Activated T-helper 17 cell treated with anti-CD3 and anti-CD28 coated beads, Interleukin-2, amount 50 U/mL, for 72 hours (primary cell): ENCODE measurements at places on chromosomes 5 and 9.

DNA sequence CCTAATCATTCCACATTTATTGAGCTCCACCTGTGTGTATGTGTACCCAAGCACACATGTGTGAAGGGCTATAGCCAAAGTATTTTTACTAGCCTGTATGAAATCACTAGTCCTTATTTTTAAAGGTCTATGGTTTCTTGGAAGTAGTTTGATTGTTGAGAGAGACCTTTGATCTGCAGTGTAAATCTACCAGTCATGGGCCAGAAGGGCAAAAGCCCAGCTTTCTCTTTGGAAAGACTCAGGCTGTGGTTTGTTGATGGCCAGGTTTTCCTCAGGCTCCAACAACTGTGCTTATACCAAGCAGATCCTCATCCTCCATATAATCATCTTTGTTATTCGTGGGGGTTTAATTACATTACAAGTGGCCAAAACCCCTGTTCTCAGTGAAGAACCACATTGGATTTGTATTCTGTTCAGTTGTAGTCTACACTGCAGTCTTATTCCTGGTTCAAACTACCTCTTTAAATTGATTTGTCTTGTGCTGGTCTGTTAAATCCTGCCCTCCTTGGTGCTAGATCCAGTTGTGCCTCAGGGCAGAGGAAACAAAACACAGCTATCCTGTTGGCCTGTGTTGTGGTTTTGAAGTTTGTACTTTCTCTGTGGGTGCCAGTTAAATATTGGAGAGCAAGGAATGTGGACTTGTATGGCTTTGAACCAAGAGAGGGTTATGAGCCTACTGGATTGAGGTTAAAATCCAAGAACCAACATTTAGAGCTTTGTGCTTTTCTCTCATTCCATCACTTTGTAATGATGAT, 13.3 kb downstream of the CDC26 start:
- H3K4me3 ChIP-seq: no peak overlapping the region
- H3K36me3 ChIP-seq: peaks cover 53% of the 10 kb centered on the region
- no peaks in the 10 kb centered on the region for H3K27me3 ChIP-seq

DNA sequence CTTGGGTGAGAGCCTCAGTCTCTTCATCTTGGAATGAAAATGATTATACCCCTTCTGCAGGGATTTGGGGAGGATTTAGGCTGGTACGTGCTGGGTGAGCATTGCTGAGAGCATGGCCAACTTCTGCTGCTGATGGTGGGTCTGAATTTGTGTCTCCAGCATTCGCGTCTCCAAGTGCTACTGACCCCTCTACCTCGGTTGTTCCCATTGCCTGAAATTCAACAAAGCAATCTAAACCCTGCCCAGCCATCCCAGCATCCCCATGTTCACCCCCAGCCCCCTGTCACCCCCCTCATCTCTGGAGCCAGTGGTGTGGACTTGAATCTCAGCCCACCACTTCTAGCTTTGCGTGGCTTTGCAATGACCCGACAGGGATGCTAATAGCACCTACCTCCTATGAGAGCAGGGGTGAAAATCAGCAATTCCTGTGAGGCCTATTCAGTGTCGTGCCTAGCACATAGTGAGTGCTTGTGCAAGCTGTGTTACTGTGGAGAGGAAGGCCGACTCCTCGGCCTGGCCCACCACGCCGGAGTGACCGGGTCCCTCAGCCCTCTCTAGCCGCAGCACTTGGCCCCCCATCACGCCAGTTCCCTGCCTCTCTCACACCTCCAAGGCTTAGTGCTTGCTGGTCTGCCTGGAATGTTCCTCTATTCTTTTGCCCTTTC, 43.4 kb upstream of the SH3PXD2B start:
- no peak for ATAC-seq
- H3K4me1 ChIP-seq: no peaks in the 10 kb centered on the region
- H3K27me3 ChIP-seq: peaks cover 22% of the 10 kb centered on the region

DNA sequence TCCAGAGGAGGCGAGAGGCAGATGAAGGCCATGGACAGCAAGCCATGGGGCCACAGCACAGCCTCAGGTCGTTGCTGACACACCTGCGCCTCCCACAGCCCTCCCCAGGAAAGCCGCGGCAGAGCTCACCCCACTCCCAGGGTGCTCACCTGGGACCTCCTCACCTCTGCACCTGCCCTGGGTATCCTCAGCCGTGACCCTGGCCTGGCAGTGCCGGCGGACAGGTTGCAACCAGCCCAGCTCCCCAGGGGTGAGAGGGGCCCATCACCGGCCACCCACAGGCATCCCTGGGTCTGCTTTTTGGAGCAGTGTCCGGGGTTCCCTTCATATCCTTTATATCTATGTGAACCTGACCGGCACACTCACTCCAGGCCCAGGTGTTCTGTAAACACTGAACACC, 30.4 kb upstream of the FCN1 start:
- no peaks in the 10 kb centered on the region for H3K36me3 ChIP-seq
- H3K4me3 ChIP-seq: no peak overlapping the region
- ATAC-seq: no peak
- H3K27ac ChIP-seq: no peak overlapping the region

- H3K27ac ChIP-seq: no peak overlapping the region
- H3K4me1 ChIP-seq: no peaks in the 10 kb centered on the region
- ATAC-seq: no peak
These were observed 64.3 kb upstream of the LMX1B start for GRCh38 chr9:126549246-126550006.

GRCh38 chr5:9596824-9597223, 33.3 kb downstream of the TAS2R1 start:
- H3K27me3 ChIP-seq: no peaks in the 10 kb centered on the region
- no peak overlapping the region for H3K27ac ChIP-seq
- no peaks in the 10 kb centered on the region for H3K4me1 ChIP-seq
- H3K36me3 ChIP-seq: no peaks in the 10 kb centered on the region

DNA sequence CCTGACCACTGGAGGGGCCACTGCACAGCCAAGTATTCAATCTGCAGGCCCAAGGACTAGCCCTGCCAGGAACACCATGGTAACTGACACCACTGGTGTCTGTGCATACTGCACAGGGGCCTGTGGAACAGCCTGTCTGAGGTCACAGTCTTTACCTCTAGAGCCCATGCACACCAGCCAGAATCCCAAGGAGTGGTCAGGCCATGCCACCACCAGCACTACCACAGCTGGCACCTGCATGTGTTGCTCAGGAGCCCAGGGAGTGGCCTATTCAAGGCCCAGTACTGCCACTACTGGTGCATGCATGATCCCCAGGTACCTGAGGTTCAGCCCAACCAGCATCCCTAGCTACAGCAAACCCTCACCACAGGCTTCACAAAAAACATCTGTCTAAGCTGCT, 546.0 kb upstream of the RGMB start:
- no peak for ATAC-seq
- no peak overlapping the region for H3K4me3 ChIP-seq
- H3K27ac ChIP-seq: no peak overlapping the region
- no peaks in the 10 kb centered on the region for H3K36me3 ChIP-seq
- no peaks in the 10 kb centered on the region for H3K4me1 ChIP-seq

DNA sequence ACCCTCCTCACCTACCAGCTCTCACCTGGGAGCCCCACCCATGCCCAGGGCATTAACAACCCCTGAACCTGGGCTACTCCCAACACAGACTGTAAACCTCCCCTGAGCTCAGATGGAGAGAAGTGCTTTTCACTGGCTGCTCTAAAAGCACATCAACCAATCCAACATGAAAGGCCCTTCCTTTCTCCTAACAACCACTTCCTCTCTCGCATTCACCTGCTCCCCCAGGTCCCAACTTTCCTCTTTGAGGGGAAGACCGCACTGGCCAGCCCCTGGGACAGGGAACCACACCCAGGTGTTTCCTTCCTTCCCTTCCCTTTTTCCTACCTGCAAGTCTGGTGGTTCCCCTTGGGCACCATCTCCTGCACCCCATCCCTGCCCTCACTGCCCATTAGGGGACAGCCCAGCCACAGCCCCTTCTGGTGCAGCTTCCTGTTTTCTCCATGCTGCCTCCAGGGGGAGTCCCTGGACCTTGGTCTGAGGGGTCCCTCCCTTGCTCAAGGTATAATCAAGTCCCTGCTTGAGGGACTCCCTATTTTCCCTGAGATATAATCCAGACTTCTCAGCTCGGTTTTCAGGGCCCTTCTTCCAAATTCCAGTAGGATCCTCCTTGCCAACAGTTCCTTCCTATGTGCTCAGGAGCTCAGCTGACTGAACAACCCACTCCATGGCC, 30.5 kb upstream of the DAB2IP start:
- no peak overlapping the region for H3K27ac ChIP-seq
- H3K4me3 ChIP-seq: no peak overlapping the region
- H3K27me3 ChIP-seq: peaks cover 9% of the 10 kb centered on the region
- H3K4me1 ChIP-seq: no peaks in the 10 kb centered on the region

DNA sequence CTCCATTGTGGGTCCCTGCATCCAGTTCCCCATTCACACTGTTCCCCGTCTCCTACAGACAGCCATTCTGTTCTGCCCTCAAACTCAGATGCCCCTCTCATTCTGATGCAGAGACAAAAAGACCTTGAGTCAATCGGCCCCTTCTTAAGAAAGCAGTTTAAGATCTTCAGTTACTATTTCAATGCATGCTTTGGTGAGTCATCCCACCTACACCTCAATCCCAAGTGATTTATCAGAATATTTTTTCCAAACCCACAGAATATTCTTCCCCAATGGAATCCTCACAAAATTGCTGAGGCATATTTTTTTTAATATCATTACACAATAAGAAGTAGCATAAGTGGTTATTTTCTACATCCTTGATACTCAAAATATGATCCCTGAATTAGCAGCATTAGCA, 92.4 kb upstream of the SLC1A1 start:
- no peaks in the 10 kb centered on the region for H3K4me1 ChIP-seq
- ATAC-seq: no peak
- H3K27me3 ChIP-seq: peaks cover 25% of the 10 kb centered on the region
- no peaks in the 10 kb centered on the region for H3K36me3 ChIP-seq

GRCh38 chr5:153483482-153483881, 7.0 kb upstream of the GRIA1 start:
- no peaks in the 10 kb centered on the region for H3K36me3 ChIP-seq
- no peak overlapping the region for H3K4me3 ChIP-seq

DNA sequence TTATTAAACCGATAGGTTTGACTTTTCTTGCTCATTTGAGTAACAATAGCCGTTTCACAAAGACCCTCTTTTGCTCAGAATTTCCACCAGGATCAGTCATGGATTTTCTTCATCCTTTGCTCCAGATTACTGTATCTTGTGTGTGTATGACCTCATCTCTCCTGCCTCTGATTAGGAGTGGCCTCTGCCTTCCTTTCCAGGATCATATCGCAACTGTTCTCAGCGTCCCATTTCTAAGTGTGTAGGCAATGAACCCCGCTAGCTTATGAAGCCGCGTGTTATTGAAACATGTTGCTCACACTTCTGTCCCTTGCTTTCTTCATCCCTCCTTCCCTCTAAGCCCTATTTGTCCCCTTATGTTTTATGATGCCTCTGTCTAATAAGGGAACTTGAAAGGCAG, 169.8 kb upstream of the RPS23 start:
- no peaks in the 10 kb centered on the region for H3K36me3 ChIP-seq
- no peak for ATAC-seq
- no peaks in the 10 kb centered on the region for H3K27me3 ChIP-seq
- no peaks in the 10 kb centered on the region for H3K4me1 ChIP-seq
- no peak overlapping the region for H3K4me3 ChIP-seq

- no peak overlapping the region for H3K4me3 ChIP-seq
- no peaks in the 10 kb centered on the region for H3K4me1 ChIP-seq
- no peak overlapping the region for H3K27ac ChIP-seq
- no peaks in the 10 kb centered on the region for H3K27me3 ChIP-seq
These were observed 475.1 kb downstream of the DMRTA1 start for GRCh38 chr9:22921742-22922141.

DNA sequence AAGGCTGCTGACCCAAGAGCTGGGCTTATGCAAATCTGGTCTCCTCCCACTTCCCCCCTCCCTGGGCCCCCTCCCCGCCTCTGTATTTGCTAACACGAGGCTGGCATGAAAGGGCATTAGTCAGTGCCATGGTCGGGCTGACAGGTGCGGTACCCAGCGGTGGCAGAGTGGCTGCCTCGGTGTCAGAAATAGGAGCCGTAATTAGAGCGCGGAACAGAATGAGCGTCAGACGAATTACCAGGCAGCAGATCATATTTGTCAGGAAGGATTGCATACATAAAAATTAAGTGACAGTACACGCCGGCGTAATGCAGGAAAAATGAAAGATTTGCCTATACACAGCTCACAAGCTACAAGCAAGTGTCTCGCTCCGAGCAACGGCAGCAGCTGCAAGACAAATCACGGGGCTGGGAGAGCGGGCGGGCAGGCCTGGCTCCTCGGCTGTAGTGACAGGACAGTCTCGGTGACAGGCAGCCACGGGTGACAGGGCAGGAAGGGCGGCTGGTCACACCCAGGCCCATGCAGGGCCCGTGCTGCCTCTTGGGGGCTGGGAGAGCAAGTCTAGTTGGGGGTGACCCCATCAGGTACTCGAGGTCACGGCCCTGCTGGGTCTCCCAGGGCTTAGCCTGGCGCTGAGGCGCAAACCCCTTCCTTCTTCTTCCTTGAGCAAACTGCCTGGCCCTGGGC, 72.4 kb downstream of the NEK6 start:
- no peaks in the 10 kb centered on the region for H3K4me1 ChIP-seq
- H3K36me3 ChIP-seq: peaks cover 11% of the 10 kb centered on the region
- no peak for ATAC-seq
- H3K27ac ChIP-seq: no peak overlapping the region
- H3K27me3 ChIP-seq: no peaks in the 10 kb centered on the region
- no peak overlapping the region for H3K4me3 ChIP-seq

DNA sequence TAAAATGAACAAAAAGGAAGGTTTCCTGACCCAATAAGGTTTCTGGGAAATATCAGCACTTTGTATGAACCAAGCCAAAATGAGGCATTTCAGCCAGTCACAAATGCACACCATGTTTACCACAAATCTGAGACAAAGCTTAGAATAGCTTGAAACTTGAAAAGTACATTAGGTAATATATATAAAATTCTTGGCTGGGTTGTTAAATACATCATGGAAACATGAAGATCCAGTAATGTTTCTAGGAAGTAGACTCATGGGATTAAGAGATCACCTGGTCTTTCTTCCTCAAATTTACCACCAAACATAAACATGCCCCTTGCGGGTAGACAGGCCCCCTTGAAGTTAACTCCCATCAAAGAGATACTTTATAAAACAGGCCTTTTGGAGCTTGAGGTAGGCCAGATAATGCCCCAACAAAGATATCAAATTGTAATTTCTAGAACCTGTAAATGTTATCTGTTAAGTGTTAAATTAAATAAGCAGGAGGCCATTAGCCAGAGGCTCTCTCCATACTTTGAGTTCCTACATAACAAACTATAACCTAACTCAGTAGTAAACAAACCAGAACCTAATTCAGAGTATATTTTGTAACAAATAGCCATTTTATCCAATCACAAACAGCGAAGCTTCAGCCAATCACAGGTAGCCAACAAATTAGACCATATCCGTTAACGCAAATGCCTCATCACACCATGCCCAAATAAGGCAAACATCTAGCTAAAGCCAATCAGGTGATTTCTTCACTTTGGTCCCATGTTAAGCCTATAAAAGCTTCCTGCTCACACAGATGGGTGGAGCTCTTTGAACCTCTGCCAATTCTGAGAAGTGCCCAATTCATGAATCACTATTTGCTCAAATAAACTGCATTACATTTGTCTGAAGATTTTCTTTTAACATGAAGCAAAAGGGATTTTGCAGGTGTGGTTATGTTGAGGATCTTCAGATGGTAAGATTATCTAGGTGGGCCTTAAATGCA, 127.9 kb upstream of the TARS1 start:
- ATAC-seq: no peak
- H3K27me3 ChIP-seq: no peaks in the 10 kb centered on the region
- H3K4me1 ChIP-seq: no peaks in the 10 kb centered on the region
- no peak overlapping the region for H3K4me3 ChIP-seq

GRCh38 chr5:171226096-171226754, 82.8 kb upstream of the TLX3 start:
- H3K27ac ChIP-seq: no peak overlapping the region
- H3K27me3 ChIP-seq: peaks cover 14% of the 10 kb centered on the region
- no peaks in the 10 kb centered on the region for H3K4me1 ChIP-seq
- H3K36me3 ChIP-seq: no peaks in the 10 kb centered on the region

GRCh38 chr9:94922691-94923107, 196.2 kb downstream of the AOPEP start:
- no peaks in the 10 kb centered on the region for H3K27me3 ChIP-seq
- no peak for ATAC-seq
- H3K36me3 ChIP-seq: no peaks in the 10 kb centered on the region
- H3K4me3 ChIP-seq: no peak overlapping the region
